ENCODE measurements at places on chromosomes 7 and 10.

GRCh38 chr10:132145521-132146185 is 41.1 kb upstream of the DPYSL4 start:
- DNase-seq = no peak

GRCh38 chr7:131548371-131548770 is 8.1 kb downstream of the PODXL start:
- no peak for DNase-seq

- DNase-seq = no peak
Observed at GRCh38 chr10:129544205-129545202, 77.5 kb downstream of the MGMT start.

- no peak for DNase-seq
Observed at GRCh38 chr10:31350891-31351290, 31.9 kb downstream of the ZEB1 start.

DNA sequence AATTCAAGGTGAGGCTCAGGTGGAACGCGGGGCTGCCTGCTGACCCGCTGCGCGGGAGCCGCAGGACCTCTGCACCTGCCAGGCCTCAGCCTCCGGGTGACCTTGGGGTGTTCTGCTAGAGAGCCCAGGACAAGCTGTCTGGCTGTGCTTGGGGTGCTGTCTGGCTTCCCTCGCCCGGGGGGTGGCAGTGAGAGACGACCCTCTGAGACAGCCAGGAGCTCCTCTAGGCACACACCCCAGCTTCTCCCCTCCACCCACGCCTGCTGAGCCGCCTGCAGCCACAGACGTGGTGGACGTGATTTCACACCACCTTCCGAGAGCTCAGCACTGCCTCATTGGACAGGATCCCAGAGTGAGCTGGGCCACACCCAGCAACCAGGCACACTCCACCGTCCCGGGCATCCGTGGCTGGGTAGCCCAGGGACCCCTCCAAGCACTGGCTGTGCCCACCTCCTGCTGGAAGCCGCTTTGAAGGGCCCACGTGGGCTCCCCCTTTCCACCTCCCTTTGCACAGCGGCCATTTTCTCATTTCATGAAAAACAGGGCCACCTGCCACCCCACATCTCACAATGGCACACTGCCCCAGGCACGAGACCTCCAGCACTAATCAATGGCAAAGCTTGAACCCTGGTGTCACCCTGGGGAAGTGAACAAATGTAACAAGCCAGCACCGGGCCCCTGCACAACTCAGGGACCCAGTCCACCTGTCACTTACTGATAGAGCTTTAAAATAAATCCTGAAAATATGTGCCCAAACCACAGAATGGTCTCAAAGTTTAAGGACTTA is 35.0 kb downstream of the ZFAND2A start:
- DNase-seq = no peak

DNA sequence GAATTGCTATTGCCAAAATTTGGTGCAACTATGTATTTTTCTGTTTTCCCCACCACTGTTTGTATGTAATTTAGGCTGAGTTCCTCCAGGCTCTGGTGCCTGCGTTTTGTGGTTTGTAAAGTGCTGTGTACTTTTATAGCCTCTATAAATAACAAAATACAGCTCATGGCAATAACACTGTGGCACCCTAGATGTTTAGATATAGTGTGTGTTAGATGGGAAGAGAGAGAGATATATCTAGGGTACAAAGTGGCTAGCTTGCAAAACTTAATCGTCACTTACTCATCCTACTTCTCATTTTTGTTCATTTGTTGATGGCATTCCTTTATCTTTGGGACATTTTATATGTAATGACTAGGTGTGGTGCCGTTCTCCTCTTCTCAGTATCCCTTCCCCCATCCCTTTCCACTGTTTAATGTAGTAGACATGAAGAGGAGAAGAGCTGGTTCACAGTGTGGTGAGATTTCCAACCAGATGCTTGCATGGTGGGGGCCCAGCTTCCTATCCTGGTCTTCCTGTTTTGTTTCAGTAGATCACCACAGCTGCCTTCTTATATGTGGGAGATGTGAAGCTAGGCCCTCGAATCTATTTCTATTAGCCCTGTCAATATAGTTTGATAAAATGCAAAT is 115.0 kb downstream of the SND1 start:
- no peak for DNase-seq

GRCh38 chr7:55651057-55651456 is 78.8 kb upstream of the VOPP1 start:
- no peak for DNase-seq

- no peak for DNase-seq
Observed at GRCh38 chr10:99976886-99977665, 32.7 kb downstream of the DNMBP start.

GRCh38 chr10:123748711-123749110 is 82.6 kb downstream of the GPR26 start:
- DNase-seq = no peak

- DNase-seq = no peak
Observed at GRCh38 chr7:93913197-93913596, 6.8 kb downstream of the GNGT1 start.

- no peak for DNase-seq
Observed at GRCh38 chr7:55588976-55589604, 16.8 kb upstream of the VOPP1 start.

DNA sequence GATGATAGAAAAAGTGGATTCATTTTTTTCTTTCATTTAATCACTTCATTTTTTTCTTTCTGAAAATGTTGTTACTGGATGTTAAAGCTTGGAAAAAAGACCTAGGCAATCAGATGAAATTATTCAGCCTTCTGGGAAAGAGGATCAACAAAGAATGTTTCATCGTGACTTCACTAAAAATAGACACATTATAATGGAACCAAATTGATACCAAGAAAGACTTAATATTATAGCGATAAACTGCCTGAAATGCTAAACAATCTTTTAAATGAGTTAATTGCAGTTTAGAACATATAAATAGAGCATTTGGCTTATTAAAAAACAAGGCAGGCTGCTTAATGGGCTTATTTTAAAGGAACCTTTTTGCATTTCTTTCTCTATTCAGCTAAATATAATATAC is 25.6 kb upstream of the TMEM229A start:
- no peak for DNase-seq

DNA sequence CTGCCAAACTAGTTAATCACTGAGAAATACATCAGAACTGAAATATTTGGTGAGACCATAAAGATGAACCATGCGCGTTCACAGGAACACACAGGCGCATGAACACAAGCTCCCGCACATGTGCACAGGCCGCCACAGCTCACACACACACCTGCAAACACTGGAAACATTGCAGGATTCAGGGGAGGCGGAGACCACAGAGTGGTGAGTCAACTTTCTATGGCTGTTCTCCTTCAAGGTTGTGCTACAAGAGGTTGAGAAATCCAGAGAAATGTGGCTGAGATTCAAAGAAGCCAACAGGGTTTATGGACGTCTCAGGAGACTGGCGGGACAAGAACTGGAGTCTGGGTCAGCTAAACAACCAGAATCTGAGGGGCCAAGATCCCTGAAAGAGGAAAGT is 17.8 kb downstream of the ESYT2 start:
- DNase-seq = no peak

- DNase-seq = no peak
Observed at GRCh38 chr10:1548146-1548545, 189.2 kb downstream of the ADARB2 start.

DNA sequence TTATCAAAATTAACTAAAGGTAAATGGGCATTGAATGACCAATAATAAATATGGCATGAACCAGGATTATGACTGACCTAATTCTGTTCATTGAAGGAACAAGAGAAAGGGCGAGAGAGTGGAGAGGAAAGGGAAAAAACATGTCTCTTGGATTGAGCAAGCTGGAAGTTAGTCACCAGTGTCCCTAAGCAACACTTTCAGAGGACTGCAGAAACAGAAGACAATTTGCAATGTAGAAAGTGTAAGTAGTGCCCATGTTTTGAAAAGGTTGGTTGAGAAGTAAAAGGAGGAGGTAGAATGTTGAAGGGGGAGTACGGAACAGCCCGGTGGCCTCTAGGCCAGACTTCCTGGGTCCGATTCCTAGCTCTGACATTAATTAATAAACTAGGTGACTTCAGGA is 94.6 kb downstream of the FAS start:
- no peak for DNase-seq

- DNase-seq = no peak
Observed at GRCh38 chr10:4532467-4532866, 293.5 kb upstream of the AKR1E2 start.

- no peak for DNase-seq
Observed at GRCh38 chr7:55061726-55062499, 43.1 kb downstream of the EGFR start.

- peak; percentile 60 for DNase-seq
Observed at GRCh38 chr10:124708922-124709520, 35.2 kb downstream of the FAM53B start.

GRCh38 chr10:69425041-69425440 is 8.3 kb upstream of the TACR2 start:
- DNase-seq = no peak

GRCh38 chr10:121928528-121928884 is 675 bp upstream of the ATE1 start:
- no peak for DNase-seq

DNA sequence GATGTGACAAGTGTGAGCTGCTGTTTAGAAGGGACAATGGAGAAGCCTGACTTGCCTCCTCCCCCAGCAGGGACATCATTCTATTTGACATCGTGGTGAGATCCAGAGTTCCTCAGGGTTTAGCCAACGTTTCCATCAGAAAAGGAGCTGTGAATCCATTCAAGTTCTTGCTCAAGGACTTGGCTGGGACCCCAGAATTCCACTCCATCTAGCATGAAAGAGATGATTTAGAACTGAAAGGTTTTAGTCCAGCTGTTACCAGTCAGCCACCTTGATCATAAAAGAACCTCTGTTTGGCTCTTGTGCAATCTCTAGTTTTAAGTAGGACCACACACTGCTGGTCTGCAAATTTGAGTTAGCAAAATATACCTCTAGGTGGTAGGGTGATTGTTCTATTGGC is 337.6 kb downstream of the FRMD4A start:
- no peak for DNase-seq

DNA sequence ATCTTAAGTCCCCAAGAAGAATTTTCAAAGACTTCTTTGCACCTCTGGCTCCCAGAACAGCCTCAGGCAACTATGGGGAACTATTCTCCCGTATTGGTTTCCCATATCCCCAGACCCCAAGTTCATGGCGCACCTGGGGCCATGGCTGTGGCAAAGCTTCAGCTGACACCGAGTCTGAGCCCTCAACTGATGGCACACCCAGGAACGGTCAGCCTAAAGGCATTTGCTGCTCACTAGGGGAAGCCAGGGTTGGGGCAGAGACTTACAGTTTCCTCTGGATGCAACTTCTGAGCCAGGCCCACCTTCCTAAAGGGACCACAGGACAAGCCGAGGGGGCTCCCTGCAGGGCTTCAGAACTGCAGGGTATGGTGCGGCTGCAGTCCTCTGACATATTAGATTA is 13.7 kb upstream of the CPA1 start:
- DNase-seq = no peak

DNA sequence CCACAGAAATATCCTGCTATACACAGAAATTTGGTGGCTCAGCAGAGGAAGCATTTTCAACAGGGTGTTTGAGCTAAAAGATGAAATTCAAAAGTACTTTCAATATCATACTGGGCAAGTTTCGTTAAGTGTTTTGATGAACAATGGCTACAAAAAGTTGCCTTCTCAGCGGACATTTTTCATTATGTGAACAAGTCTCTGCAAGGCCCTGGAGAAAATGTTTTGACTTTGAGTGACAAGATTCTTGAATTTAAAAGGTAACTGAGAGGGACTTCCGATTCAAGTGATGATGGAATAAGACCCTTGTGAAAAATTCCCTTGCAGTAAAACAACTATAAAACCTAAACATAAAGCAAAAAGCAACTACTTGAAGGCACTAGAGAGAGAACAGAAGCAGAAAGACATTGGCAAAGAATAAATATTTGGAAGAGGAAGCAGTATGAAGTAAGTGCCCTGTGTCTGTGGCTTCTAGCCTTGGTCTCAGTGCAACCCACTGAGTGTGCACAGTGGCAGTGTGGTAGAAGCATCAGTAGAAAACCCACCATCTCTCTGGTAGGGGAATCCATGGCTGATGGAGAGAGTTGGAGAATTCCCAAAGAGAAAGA is 62.5 kb upstream of the NAMPT start:
- no peak for DNase-seq

GRCh38 chr7:116511552-116512519 is 12.3 kb downstream of the CAV2 start:
- DNase-seq = no peak

GRCh38 chr10:5314840-5315239 is 49.9 kb upstream of the UCN3 start:
- no peak for DNase-seq

GRCh38 chr7:110607050-110607857 is 483.7 kb upstream of the LRRN3 start:
- DNase-seq = no peak

DNA sequence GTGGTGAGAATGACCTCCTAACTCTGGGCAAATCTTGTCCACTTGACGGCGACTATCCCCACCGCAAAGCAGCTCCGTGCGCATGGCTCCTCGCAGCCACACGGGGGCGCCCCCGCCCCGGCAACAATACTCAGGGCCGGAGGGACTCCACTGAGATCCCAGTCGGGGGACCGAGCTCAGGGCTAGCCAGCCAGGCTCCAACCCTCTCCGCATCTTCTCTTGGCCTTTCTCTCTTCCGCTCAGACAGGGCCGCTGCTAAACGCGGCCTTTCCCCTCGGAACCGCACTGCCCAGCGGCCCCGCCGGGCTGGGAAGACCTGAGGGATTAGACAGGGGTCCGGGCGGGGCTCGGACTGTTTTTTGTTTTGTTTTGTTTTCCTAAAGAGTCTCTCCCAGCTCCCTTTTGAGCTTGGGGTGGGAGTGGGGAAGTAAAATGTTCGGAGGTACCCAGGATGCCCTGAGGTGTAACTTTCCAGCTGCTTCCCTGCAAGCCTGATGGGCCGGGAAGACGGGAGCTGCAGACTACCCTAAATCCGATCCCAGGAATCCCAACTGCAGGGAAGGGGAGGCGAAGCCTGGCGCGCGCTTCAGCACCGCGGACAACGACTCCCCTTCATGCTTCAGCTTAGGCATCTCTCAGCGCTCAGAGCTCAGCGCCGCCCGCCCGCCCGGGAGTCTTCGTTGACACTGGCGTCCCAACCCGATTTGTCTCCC is 2.7 kb downstream of the KCNIP2 start:
- peak; percentile 83 for DNase-seq

- no peak for DNase-seq
Observed at GRCh38 chr7:69419934-69420333, 178.3 kb upstream of the AUTS2 start.

DNA sequence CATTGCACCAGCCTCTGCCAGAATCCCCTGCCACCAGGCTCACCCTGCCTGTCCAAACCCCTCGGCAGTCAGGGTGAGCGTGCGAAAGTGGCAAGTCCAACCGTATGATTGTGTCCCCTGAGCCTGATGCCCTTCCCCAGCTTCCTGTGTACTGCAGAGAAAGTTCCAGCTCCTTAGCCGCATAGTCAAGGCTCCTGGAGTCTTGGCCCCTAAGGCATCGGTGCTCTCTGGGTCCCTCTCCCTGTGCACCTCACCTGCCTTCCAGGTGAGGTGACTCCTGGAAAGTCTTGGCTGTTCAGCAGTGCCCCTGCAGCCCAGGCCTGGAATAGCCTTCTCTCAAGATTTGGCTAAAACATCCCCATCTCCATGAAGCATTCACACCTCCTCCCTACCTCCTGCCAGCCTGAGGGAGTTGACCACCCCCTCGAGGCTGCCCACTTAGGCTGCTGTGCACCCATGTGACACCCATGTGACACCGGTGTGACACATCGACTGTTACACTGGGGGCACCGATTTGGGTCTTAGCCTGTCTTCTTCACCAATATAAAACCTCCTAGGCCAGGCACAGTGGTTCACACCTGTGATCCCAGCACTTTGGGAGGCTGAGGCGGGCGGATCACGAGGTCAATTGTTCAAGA is 56.1 kb upstream of the ELN start:
- DNase-seq = peak; percentile 84

- DNase-seq = peak; percentile 46
Observed at GRCh38 chr7:55307123-55307916, 57.8 kb upstream of the LANCL2 start.

All from iPS-NIHi11 (cell line).